Activated CD4-positive, alpha-beta T cell treated with anti-CD3 and anti-CD28 coated beads, Interleukin-2, amount 50 U/mL, for 1 hour (primary cell): ENCODE measurements at places on chromosomes 2 and 18.

- DNase-seq = no peak
Measured at GRCh38 chr2:47025969-47026610, 110.5 kb upstream of the MCFD2 start.

- no peak for DNase-seq
Measured at GRCh38 chr2:139162456-139162855, 382.3 kb upstream of the NXPH2 start.

DNA sequence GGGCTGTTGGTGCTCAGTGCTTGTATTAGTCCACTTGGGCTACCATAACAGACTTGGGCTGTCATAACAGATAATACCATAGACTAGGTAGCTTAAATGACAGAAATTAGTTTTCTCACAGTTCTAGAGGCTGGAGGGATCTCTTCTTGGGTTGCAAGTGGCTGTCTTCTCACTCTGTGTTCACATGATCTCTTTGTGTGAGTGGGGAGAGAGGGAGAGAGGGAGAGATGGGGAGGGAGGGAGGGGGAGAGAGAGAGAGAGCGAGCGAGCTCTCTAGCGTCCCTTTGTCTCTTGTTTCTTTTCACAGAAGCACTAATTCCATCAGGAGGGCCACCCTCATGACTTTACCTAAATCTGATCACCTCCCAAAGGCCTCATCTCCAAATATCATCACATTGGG lies 4.5 kb upstream of the XRCC5 start:
- no peak for DNase-seq

DNA sequence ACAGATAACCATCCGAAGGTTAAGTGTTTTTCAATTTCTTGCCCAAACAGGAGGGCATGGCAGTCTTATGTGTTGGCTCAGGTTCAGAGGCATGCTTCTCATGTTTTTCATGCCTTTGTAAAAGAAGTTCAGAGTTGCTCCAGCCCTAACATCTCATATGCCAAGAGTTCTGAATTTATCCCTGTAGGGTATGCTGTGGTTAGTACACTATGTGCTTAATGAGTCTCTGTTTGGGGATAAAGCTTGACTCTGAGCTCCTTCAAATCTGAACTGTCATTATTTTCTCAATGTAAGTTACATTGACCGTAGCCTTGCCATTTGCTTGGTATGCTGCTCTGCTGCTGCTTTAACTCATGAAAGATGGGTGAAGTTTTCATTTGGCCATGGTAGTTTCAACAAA lies 67.9 kb upstream of the PNPT1 start:
- DNase-seq = no peak

DNA sequence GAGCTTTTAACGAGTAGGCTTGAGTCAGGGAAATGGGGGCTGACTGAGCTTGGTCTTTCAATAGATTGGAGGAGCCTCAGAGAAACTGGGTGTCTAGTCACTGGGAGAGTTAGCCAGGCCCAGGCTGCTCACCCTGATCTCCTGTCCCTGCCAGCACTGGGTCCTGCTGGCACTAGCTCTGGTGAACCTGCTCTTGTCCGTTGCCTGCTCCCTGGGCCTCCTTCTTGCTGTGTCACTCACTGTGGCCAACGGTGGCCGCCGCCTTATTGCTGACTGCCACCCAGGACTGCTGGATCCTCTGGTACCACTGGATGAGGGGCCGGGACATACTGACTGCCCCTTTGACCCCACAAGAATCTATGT lies 720 bp downstream of the KRTCAP3 start:
- DNase-seq = no peak

GRCh38 chr2:55869637-55870325 lies 53.8 kb downstream of the EFEMP1 start:
- no peak for DNase-seq

DNA sequence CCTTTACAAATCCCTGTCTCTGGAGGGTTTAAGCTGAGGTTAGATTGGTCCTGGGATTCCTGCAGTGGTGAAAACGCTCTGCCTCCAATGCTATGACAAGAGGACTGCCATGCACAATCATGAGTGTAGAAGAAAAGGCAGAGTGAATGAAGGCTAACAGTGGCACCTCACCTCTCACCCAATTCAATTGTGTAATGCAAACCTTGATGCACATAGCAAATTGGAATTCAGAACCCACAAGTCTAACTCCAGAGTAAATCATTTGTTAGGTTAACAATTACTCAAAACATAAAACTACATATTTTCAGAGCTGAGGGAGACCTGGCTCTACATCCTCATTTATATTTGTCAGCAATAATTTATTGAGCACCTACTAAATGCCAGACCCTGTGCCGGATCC lies 1.8 kb downstream of the TGFBRAP1 start:
- DNase-seq = no peak

- DNase-seq = no peak
Measured at GRCh38 chr2:195543902-195544894, 112.8 kb upstream of the SLC39A10 start.

DNA sequence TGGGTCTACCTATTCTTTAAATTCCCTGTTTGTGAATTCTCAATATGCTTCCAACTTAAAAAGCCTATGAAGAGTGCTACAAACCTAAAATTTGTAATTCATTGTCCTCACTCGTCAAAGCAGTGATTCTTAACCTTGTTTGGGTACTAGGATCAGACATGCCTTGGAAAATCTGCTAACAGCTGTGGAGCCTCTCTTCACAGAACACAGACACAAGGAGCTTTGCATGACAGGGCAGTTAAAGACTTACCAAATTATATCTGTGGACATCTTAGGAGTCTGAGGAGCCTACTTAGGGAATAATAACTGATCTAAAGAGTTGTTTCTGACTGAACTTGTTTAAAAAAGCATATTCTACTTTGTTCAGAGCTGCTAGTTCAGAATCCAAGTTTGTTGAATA lies 38.1 kb downstream of the TMEM87B start:
- no peak for DNase-seq

DNA sequence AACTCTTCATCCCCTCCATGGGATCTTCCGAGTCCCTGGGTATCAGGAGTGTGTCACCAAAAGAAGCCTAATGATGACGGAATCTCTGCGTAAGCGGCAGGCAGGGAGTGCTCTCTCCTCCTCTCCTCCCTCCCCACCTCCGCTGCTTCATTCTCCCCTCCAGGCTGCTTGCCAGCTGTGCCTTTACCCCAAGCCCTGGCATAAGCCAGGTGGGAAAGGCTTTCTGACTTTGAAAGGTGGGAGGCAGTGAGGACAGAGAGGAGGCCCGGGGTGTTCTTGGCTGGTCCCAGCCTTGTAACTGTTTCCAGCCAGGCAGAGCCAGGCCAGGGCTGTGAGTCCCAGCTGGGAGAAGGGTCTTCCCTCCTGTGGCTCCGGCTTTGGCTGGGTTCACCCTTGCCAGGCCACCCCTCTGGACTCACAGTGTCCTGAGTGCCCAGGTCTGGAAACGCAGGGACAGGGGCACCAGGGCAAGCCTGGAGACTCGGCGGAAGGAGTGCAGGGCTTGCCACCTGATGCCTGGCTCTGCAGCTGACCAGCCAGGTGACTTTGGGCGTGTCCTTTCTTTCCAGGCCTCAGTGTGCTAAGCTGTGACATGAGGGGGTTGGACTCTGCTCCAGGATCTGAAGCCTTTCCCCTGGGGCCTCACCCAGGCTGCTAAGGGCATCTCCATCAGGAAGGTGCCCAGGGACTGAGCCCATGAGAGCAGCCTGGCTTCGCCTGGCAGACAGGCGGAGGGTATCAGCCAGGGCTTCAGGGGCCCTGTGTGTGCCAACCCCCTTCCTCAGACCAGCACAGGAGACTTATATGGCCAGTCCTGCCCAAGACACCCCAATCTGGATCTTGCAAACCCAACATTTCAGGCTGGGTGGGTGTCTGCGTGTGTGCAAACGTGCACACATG lies 32.7 kb upstream of the HPCAL1 start:
- no peak for DNase-seq

DNA sequence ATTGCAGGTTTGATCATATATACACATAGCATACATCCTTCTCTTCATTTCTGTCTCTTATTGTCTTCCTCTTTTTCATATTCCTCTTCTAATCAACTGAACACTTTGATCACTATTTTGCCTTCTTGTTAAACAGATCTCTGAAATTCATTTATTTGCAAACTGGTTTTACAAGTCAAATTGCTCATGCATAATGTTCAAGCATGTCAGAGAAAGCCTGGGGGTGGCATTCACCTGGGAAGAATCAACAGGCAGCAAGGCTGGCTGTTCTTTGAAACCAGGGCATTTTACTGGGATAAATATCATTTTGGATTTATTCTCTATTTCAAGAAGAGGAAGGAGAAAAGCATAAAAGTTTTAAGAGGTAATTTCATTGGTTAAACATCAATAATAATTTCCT lies 66.9 kb upstream of the LRATD1 start:
- DNase-seq = no peak

DNA sequence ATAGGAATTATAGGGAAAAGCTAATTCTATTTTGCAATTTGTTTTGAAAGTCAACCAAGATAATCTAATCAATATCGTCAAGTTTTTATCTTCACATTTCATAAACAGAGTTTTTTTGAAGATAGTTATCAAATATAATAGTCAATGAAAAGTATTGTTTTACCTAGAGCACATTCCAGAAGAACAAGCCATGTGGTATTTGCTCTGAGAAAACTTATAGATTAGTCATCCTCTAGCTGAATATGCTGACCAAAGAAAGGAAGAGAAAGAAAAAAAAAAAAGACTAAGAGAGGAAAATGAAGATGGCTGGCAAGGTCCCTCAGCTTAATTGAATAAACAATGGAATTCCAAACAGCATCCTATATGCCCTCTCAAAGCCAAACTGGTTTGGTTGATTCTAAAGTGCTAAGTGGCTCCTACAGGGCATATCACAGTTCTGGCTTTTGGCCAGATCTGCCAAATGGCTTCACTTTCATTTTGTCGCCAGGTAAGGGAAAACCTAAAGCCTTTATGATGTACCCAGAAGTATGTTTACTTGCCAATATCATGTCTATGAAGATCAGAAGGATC lies 132.6 kb downstream of the VWC2L start:
- no peak for DNase-seq

- no peak for DNase-seq
Measured at GRCh38 chr18:21769206-21769605, 28.6 kb downstream of the MIB1 start.

GRCh38 chr2:147542351-147542750 lies 302.5 kb upstream of the ACVR2A start:
- no peak for DNase-seq
